ENCODE measurements at places on chromosomes 2 and 18.

GRCh38 chr2:27647289-27647688 is 16.1 kb downstream of the SUPT7L start:
- DNase-seq = no peak

DNA sequence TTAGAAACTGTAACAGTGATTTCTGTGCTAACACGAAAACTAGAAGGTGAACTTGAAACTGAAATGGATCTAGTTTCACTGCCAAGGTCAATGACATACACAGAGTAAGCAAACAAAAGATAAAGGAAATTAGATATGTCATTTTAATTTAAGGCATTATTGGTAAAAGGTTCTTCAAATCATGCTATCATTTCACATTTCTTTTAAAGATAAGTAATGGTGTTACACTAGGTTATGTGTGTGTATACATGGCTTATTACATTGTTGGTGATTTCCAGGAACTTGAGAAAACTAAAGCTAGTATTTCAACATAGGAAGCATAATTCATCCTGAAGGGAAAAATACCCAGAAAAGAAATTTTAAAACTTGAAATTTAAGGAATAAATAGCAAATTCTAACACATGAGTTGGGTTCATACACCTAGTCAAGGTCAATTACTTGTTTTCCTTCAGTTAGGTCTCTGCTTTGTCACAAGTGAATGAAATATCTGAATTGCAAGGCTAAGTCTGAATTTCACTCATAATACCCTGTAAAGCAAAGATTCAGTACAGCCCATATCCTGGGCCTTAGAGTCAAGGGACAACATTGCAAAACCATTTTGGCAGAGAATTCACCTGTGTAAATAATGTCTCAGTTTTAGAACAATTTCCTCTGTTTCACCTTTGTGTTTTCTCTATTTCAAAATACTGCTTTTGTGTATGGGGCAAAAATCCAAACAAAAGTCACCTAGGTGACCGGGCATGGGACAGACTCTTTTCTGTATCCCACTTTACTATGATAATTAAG is 141.6 kb downstream of the SRBD1 start:
- no peak for DNase-seq

- no peak for DNase-seq
These were observed 141.8 kb upstream of the ST6GAL2 start for GRCh38 chr2:107027810-107028209.

- no peak for DNase-seq
These were observed 89.6 kb downstream of the NR4A2 start for GRCh38 chr2:156242874-156243273.

- DNase-seq = peak; percentile 61
These were observed 88.1 kb upstream of the SEC11C start for GRCh38 chr18:59051470-59052165.

GRCh38 chr18:11081009-11081532 is 68.3 kb downstream of the PIEZO2 start:
- no peak for DNase-seq

GRCh38 chr2:199940373-199940772 is 14.9 kb downstream of the TYW5 start:
- no peak for DNase-seq

DNA sequence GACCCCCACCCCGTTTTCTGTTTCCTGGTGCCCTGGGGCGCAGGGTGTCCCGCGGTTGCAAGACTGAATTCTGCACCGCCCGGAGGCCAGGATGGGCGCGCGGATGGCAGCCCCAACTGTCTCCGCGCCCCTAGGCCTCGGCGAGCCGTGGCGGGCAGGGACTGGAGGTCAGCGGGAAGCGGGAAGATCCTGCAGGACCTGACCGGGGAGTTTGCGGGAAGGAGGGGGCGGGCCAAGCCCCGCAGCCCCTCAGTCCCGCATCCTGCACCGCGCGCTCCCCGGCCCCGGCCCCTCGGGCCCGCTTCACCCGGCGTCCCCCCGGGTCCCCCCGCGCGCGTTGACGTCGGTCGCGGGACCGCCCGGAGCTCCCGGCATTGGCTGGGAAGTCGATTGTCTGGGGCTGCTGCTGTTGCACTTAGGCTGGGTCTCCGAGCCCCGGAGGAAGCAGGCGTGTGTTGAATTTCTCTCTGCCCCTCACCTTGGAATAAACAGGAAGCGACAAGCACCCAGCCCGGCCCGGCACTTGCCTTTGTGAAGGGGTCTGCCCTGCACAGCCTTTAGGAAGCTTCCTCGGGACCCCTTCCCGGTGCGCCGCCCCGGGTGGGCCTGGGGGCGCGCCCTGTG is at the start of gene LDLRAD4:
TSS of gene LDLRAD4 (plus strand) at position 393 of the 624 bp plus-strand sequence.
- peak; percentile 33 for DNase-seq

- no peak for DNase-seq
These were observed 47.9 kb downstream of the HADHB start for GRCh38 chr2:26292646-26293045.

- DNase-seq = no peak
These were observed 29.7 kb downstream of the HDAC4 start for GRCh38 chr2:239370876-239371725.
